ENCODE measurements at places on chromosomes 6 and 20.
A peak's percentile ranks its signal among the peaks of the same experiment; 100 is the strongest.

DNA sequence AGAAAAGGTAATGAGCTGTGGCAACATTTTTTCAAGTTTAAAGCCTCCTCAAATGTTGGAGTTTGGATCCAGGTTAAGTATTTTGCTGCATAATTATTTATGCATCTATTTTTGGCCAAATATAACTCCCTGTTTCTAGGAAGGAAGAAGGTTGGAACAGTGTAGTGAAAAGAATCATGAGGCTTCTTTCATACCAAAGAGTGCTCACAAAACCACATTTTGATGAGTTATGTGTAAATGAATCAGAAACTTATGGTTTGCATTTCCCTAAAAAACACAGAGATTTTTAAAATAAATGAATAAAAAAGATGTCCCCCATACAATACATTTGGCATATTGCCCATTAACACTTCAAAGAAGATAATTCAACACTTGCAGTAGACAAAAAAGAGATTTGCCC lies 246.9 kb upstream of the PRDM1 start:
- no peak for DNase-seq

- peak; percentile 28 for DNase-seq
Measured at GRCh38 chr6:125198398-125198937, 44.9 kb downstream of the TPD52L1 start.

DNA sequence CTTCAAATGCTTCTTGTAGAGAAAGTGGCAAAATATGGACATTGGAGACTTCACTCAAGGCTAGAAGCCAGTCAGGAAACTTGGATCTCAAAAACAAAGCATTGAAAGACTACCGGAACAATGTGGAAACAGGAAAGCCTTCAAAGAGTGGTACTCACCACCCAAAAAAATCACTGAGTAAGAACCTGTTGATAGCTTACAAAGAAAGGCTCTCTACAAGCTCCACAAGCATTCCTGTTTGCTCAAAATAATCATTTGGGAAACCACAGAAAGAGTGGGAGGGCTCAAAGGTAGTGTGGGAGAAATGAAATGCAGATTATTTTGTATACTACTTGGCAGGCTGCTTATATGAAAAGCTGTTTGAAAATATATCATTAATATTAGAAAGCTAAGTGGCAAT lies 9.5 kb upstream of the DST start:
- no peak for DNase-seq

GRCh38 chr6:156797901-156798735 lies 20.9 kb downstream of the ARID1B start:
- no peak for DNase-seq

DNA sequence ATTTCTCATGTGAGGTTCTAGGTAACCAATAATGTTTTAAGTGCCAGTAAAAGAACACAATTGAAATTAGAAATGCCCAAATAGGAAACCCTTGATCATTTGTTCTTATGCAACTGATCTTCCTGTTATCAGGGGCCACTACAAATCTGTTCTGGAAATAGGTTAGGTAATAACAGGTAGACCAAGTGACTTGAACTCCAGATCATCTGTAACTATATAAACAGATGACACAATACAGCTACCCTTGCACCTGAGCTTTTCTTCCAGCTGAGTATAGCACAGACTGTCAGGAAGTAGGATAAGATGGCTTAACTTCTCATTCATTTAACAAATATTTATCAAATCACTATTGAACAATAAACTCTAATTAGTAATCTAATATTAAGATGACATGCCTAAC lies 52.5 kb downstream of the MAN1A1 start:
- DNase-seq, result no peak

DNA sequence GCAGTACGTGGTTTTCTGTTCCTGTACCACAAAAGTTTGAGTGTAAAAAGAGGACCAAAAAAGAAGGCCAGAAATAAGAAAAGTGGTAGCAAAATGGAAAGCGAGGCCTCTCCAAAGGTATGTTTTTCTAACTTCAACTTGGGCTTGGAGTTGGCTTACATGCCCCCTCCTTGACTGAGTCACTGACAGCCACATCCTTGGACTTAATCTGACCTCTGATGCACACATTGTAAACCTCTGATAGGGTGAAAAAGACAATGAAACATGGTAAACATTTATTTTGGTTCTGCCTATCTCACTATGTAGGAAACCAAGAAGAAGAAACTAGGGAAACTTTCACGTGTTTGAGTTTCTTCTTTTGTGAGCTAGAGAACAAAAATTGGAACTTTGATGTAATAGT lies 503.2 kb upstream of the ID4 start:
- DNase-seq, result no peak

DNA sequence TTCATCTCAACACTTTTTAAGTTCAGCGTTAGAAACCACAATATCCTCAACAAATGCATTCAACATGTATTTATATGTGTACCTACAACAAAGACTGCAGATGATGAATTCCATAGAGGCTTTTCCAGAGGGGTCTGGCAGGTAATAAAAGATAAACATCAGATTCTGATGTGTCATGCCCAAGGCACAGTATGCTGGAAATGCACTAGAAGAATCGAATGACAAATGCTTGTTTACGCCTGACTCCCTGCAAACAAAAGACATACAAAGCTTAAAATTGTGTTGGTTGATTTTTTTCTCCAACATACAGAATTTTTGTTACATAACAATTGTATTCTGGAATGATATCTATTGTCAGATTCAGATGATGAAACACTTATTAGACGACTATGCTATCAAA lies at the start of gene LGSN:
Gene LGSN, minus strand, starts transcription at position 45 of the 400 bp plus-strand sequence. Its CDS starts 40 bp downstream, at position 5.
- no peak for DNase-seq

GRCh38 chr20:50152394-50153152 lies 950 bp downstream of the PEDS1 start:
- no peak for DNase-seq

- no peak for DNase-seq
Measured at GRCh38 chr20:36167902-36168503, 13.5 kb downstream of the EPB41L1 start.
